Epithelial cell of proximal tubule (primary cell): ENCODE measurements at places on chromosomes 2 and 18. TPM values are rescaled to one million over a fixed set of nuclear protein-coding genes. Genes with fewer than 3 reads are reported as not detected.
A peak's percentile ranks its signal among the peaks of the same experiment; 100 is the strongest.

ANKRD36C gene
- 4.6 and 12.8 TPM in 2 replicates for total RNA-seq

FOXD4L1 gene
- not detected in 2 replicates for total RNA-seq

REG1A gene
- not detected in 2 replicates for total RNA-seq

PDCD1 gene
- total RNA-seq: 0.29 and 0.92 TPM in 2 replicates

NAT8 gene
- total RNA-seq: not detected in 2 replicates

LGALSL gene
- total RNA-seq: 4.4 and 20.1 TPM in 2 replicates

REG3A gene
- total RNA-seq: not detected in 2 replicates

ESPNL gene
- total RNA-seq: 0.14 and 2.7 TPM in 2 replicates

LRRTM4 gene
- not detected in 2 replicates for total RNA-seq

SLC9A2 gene
- 0.86 and 1.2 TPM in 2 replicates for total RNA-seq

CD226 gene
- 0.12 and 1.9 TPM in 2 replicates for total RNA-seq

- peak; percentile 3 for DNase-seq
Observed at GRCh38 chr18:63606526-63606925, 19.4 kb downstream of the SERPINB13 start.

- no peak for DNase-seq
Observed at GRCh38 chr2:170530803-170531564, 184.2 kb upstream of the SP5 start.

DNA sequence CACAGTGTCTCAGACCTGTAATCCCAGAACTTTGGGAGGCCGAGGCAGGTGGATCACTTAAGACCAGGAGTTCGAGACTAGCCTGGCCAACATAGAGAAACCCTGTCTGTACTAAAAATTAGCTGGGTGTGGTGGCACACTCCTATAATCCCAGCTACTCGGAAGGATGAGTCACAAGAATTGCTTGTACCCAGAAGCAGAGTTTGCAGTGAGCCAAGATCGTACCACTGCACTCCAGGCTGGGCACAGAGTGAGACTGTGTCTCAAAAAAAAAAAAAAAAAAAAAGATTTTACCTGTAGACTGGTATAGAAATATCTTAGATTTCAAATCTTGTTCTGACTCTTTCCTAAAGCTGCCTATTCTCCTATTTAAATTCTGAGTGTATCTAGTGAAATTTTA is 7.2 kb upstream of the KLHL29 start:
- no peak for DNase-seq

GRCh38 chr18:46407486-46408166 is 249.4 kb downstream of the LOXHD1 start:
- DNase-seq: no peak

DNA sequence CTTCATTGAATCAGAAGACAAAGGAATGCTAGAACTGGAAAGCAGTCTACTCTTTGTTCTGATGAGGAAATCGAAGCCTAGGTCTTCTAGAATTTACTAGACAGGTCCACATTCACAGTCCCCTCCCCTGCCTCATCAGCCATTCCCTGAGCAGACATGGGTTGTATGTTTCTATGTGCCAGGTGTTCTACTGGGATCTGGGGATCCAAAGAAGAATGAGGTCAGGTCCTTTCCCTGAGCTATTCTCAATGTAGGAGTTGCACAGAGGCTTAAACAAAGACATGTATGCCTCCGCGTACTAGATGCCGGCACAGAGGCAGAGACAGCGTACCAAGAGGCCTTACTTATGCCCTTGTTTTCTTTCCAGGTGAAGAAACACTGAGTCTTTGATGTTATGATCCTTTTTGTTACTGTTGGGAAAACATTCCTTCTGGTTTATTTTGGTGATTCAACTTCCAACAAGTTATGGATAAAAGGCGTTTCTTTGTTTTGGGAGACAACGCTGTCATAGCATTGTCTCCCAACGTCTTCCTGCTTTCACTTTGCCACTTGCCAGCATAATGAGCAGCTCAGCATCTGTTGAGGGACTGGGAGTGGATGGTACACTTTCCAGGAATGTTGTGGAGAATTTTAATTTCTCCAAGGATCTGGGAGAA is 174.4 kb downstream of the ALPK2 start:
- no peak for DNase-seq

- DNase-seq: no peak
Observed at GRCh38 chr2:186440506-186440905, 45.6 kb upstream of the ZC3H15 start.

DNA sequence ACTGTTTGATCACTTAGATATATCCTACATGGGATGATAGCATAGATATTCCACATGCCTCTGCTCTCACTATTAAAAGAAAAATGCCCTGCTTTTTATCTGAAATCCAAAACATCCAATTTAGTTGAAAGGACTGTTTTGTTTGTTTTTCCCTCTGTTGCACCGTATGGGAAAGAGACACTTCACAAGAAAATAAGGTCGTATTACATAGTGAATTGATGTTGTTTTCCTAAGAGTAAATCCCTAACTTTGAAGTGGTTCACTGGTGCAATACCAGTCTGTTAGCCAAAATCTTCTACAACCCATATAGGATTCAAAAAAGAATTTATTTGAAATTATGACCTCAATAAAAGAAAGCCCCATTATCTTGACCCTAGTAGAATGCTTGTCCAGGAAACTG is 18.1 kb downstream of the TGFA start:
- no peak for DNase-seq

DNA sequence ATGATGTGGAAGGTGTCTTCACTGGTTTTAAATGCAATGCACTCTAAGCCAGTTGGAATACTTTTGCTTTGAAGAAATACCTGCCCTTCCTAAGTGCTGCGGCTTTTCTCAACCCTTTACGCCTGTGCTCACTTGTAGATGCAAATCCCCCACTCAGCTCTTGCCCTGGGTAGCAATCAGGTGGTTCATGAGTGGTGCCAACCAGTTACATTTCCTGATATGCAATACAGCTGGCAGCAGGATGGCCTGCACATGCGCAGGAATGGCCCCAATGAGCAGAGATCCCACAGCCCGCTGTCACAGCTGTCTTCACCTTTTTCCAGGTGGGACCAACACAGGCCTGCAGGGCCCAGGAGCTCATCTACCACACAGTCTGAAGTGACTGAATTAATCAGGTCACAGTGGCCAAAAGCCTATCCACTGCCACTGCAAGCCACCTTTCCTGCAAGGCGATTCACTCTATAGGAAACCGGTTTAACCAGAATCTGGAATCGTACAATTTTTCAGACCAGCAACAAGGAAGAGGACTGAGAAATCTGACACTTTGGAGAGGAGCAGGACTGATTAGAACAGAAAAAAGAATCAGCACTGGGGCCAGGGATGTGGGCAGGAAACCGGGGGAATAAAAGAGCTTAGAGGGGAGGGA is 247.8 kb downstream of the MYT1L start:
- DNase-seq: no peak

GRCh38 chr2:191839918-191840804 is 6.7 kb downstream of the CAVIN2 start:
- DNase-seq: no peak

- no peak for DNase-seq
Observed at GRCh38 chr2:151306621-151307020, 17.2 kb upstream of the NMI start.

GRCh38 chr2:20093263-20094141 is 42.1 kb upstream of the LAPTM4A start:
- no peak for DNase-seq

DNA sequence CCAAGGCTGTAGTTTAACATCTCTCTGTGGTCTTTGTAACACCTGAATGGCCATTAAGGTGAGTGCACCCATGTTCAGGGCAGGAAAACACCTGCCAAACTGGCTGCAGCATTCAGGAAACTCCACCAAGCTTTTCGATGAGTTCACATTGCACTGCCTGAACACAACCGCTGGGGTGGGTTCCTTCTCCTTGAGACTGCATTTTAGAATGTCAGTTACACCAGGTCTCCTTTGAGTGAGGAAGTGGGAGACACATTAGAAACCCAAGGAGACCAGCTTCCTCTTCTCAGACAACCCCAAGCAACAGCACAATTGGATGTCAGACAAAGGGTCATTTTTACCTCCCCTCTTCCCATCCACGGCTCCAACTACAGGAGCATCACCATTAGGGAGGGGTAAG is 35.2 kb downstream of the CYRIA start:
- DNase-seq: no peak

GRCh38 chr2:20939931-20940795 is 103.7 kb downstream of the APOB start:
- DNase-seq: no peak

GRCh38 chr2:164522561-164522981 is 98.7 kb downstream of the GRB14 start:
- peak; percentile 22 for DNase-seq

GRCh38 chr2:152047824-152048471 is 50.9 kb downstream of the CACNB4 start:
- DNase-seq: no peak

- no peak for DNase-seq
Observed at GRCh38 chr2:171238946-171239345, 78.3 kb upstream of the TLK1 start.

DNA sequence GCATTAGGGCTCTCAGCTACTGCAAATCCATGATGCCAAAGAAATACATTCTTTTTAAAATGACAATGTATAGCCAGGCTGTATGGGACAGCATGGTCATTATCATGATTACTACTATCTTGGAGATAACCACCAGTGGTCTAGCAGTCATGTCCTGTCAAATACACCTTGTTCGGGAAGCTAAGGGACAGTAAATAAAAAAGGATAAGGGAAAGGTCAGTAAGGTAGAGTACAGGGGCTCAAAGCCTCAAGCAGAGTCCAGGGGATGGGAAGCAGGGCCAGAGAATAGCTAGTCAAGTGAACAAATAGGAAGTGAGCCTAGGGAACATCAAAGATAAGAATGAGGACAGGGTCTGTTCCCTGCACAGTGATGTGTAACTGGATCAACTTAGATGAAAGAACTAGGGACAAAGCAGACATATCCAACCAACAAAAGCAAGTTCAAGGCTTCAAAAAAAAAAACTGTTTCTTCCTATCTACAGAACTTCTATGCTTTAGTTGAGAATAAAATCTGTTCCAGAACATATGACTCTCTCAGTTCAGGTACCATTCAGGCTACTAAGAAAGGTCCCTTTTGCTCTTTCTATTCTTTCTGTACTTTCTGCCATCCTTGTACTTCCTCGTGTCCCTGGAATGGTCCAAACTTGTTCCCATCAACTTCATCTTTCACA is 62.9 kb upstream of the EHBP1 start:
- DNase-seq: no peak

- no peak for DNase-seq
Observed at GRCh38 chr2:181462033-181462432, 4.8 kb downstream of the ITGA4 start.

DNA sequence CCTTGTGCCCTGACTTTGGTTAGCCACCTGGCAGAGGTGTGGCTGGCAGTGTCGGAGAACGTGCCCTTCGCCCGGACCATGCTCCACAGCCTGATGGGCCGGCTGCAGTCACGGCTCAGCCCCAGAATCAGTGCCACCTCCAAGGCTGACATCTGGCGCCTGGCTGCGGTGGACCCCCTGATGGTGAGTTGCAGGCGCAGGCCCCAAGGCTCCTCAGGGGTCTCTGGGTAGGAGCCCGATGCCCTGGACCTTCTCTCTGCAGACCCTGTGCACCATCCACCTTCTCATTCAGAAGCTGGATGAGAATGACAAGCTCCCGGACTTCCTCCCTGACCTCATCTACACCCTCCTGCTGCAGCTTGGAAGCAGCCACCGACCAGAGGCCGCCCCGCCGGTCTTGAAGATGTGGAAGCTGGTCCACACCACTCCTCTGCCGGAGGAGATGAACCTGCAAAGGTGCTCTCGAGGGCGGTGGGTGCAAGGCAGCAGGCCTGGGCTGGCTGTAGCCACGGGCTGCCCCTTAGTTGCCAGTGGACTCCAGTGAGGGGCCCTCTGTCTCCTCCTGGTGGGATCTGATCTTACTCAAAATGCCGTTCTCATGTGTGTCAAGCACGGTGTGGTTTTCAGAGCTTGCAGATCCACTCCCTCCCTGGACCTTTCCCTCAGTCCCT is 32.1 kb downstream of the HJURP start:
- DNase-seq: no peak

DNA sequence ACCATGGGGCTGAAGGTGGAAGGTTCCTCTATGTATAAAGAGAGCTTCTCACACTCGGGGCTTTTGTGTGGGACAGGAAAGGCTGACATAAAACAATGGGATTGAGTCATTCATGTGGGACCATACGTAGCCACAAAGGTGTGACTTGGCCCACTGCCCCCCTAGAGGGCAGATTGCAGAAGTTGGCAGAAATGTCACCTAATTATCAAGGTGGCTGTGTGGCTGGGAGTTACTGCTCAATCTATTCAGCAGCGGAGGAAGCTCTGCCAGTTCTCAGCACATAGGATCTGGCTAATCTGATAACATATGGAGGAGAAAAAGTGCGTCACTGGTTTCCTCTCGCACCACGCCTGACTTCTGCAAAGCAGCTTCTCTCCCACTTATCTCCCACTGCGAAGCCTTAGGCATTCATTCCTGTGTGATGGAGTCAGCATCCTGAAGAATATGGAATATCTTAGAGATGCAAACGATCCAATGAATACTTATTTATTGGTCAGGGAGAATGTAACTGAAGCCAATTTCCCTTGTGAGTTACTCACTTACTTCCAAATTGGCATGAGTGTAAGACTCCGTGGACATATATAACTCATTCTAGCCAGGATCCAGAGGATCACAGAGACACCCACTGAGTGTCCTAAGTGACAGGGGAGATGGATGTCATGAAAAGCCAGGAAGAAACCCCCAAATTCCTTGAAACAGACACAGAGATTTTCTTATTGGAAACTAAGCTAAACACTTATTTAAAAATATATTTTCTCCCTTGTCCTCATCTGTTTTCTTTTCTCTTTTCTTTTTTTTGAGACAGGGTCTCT is 344.8 kb downstream of the TGIF1 start:
- DNase-seq: no peak

DNA sequence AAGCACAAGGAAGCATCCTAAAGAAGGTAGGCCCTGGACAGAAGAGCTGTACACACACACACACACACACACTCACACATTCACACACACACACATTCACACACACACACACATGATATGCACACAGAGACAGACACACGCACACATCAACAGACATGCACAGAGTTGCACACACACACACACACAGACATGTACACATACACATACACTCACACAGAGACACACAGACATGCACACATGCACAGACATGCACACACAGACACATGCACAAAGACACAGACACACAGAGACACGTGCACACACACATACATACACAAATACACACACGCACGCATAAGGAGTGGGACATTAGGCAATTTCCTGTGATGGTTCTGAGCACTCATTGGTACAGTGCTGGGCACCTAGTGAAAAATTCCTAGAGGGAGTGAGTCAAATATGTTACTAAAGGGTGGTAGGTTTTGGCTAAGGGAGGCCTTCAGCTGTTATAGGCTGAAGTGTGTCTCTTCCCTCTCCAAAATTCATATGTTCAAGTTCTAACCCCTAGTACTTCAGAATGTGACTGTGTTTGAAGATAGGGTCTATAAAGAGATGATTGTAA is 26.4 kb downstream of the THNSL2 start:
- DNase-seq: no peak

DNA sequence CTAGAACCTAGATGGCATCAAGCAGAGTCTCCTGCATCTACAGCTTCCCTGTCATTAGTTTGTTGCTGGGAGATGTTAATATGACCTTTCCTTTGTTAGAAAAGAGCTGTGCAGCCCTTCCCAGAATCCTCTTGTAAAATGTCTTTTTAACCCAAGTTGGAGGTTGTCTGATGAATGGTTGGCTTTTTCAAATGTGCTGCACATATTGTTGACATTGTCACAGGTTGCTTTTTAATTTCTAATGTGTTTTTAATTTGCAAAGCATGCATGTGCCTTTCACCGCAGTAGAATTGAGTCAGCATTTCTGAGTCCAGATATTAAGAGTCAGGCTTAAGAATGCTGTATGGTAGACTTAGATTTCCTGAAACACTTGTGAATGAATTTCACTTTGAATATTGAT is 120.8 kb downstream of the GREB1L start:
- no peak for DNase-seq
